NCI-H526 treated with DMSO at 0.1 percent for 48 hours (cell line): ENCODE measurements at places on chromosomes 7 and 10.

DNA sequence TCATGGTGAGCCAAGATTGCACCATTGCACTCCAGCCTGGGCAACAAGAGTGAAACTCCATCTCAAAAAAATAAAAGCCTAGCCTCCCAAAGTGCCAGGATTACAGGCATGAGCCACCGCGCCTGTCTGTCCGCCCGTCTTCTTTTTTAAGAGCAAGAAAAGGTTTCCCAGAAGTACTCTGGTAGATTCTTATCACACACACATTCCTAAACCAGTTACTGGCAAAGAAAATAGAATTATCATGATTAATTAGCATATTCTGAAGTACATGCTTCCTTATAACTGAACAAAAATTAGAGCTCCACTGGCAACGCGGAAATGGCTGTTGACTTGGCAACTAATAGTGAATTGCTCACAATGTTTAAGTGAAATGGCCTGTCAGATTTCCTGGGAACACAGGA is 87.0 kb downstream of the ADK start:
- DNase-seq = no peak

GRCh38 chr7:4439444-4439843 is 242.7 kb upstream of the FOXK1 start:
- no peak for DNase-seq

GRCh38 chr10:131077031-131077430 is 234.5 kb downstream of the TCERG1L start:
- DNase-seq = no peak

GRCh38 chr7:39606352-39606751 is 17.0 kb upstream of the RALA start:
- no peak for DNase-seq

DNA sequence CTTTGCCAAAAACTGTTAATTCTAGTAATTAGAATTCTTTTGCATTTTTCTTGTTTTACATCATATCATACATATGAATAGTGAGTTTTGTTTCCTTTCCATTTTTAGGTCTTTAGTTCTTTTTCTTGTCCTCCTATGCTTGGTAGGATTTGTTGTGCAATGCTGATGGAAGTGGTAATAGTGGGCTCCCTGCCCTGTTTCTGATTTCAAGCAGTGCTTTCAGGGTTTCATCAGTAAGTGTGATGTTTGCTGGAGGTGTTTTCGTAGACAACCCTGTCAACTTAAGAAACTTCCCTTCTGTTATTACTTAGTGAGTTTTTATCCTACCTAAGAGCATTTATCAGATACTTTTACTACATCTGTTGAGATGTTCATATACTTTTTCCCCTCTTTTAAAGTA is 50.5 kb downstream of the CSGALNACT2 start:
- no peak for DNase-seq
